Adrenal gland (tissue), 19 donors: ENCODE measurements at places on chromosomes 3 and 15. TPM values are rescaled to one million over a fixed set of nuclear protein-coding genes. Genes with fewer than 3 reads are reported as not detected.

DNA sequence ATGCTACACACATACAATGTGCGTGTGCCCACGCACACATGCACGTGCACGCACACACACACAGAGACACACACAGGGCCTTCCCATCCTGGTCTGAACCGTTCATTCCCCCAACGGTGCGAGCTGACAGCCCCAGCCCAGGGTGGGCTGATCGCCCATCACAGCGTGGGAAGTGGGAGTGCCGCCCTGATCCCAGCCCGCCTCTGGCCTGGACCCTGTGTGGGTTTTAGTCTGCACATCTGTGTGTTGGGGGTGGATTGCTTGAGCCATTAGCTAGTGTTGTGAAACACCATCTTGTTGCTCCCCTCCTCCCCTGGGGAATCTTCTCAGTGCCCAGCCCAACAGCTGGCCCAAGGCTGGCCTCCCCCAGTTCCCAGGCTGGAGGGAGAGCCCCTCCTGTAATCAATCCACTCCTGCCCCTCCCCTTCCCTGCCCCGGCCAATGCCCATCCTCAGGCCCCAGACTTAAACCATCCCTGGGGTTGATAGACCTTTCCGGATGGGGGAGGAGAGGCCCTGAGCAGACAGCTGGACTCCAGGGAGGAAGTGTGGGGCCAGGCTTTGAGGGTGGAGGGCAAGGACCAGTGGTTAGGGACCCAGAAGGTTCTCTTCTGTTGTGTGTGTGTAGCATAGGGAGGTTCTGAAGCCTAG, 8.3 kb downstream of the SEMA3G start:
- no peak for DNase-seq

DNA sequence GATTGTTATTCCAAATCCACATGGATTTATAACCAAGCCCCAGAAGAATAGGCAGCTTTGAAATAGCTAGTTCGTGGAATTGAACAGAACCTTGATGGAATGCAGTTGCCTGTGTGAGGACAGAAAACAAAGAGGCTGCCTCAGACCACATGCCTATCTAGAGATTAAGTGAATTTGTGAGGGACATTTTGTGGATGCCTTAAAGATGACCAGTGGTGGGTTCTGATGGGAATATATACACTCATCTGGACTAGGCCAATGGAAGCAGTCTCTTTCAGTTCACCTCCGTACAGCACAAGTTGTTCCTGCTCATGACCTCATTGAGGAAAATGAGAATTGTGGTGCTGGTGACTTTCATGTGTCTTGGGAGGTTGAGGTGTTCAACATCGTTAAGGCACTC, 63.2 kb upstream of the PYDC2 start:
- DNase-seq: no peak

The MB21D2 gene
- total RNA-seq: 5.5 TPM

DNA sequence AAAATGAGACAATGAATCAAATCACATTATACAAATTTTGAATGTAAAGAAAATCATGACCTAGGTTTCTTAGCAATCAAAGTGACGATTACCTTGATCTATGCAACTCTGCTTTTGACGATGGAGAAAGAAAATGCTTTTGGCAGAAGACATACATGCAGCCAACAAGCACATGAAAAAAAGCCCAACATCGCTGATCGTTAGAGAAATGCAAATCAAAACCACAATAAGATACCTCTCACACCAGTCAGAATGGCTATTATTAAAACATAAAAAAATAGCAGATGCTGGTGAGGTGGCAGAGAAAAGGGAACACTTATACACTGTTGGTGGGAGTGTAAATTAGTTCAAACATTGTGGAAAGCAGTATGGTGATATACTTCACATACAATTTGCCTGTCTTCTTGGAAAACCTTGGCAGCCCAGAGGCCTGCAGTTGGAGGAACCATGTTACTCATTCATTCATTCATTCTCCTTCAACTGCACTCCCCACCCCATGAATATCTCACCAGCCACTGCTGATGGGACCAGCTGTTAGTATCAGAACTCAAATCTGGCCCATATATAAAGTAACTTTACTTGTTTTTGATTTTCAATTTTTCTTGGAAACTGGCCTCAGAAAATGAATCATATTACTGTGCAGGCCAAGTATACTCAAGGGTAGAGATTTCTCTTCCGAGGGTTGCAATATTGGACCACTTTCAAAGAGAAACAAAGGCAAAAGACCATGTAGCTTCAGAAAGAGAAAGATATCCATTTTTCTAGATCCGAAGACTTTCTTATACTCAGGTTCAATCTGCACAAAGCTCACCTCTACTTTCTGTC, 358.6 kb upstream of the ARHGEF26 start:
- DNase-seq: no peak

DNA sequence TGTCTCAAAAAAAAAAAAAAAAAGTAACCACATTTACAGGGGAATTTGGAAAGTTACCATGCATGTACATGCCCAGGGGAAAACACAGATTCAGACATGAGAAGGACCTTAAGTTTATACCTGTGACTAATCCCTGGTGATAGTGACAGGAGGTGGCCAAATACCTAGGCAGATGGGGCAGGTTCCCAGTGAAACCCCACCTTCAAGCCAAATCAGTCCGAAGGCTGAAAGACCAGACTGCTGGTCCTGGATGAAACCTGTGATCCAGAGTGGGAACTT, 15.8 kb downstream of the SPCS1 start:
- no peak for DNase-seq

DNA sequence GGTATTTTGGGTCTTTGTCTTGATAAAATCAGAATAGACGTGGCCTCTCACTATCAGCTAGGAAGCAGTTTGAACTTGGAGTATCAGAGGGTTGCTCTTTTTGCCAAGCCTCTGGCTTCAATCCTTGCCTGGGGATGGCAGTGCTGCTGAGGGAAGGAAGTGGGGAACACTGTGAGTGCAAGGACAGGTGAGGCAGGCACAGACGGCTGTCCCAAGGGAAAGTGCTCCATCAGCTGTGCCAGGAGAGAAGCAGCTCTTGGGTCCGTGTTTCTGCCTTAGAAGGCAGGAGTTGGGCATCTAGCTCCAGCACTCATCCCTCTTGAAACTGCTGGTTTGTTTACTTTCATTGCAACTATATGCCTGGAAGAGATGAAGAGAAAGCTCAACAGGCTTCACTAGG, 33.2 kb downstream of the PML start:
- no peak for DNase-seq

The ZNF620 gene
- 5.2 TPM for total RNA-seq

- DNase-seq: no peak
These were observed 587.8 kb downstream of the RBMS3 start for GRCh38 chr3:29868543-29869101.

DNA sequence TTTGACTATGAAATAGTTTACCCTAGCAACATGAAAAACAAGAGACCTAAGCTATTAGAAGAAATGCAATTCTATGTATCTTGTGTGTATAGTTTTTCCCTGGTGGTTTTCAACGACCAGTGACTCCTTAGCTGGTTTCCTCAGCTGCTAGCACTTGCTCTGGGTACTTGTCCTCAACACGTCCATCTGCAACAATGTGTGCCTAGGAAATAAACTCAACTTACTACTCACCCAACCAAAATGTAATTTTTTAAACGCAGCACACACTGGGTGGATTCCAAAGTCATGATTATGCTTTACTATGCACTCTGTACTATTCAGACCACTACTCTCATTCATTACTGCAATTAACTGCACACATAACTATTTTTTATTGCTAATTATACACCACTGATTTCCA, 31.0 kb downstream of the CPA3 start:
- no peak for DNase-seq

DNA sequence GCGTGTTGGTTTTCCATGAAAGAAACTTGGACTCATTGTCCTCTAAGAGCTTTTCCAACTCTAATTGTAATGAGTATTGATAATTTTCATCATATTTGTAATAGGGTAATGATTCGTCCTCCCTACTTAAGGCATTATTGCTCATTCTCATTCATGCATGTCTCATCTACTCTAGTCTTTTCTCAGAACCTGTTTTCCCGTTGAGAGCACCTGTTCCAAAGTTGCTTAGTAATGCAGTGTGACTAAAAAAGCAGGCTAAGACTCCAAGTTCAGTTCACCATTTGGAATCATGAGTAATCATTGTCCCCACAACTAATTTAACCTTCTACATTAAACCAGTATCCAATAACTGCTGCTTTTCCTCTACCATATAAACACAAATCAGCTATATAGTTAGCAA, 84.0 kb downstream of the FILIP1L start:
- no peak for DNase-seq

- DNase-seq: no peak
These were observed 30.2 kb downstream of the LPP start for GRCh38 chr3:188184160-188184559.
